Stimulated activated effector memory CD8-positive, alpha-beta T cell treated with anti-CD3 and anti-CD28 coated beads, Interleukin-12 subunit alpha, Interleukin-12 subunit beta, amount 100 ng/mL, for 72 hours (primary cell): ENCODE measurements at places on chromosomes 2 and 18.
A peak's percentile ranks its signal among the peaks of the same experiment; 100 is the strongest.

DNA sequence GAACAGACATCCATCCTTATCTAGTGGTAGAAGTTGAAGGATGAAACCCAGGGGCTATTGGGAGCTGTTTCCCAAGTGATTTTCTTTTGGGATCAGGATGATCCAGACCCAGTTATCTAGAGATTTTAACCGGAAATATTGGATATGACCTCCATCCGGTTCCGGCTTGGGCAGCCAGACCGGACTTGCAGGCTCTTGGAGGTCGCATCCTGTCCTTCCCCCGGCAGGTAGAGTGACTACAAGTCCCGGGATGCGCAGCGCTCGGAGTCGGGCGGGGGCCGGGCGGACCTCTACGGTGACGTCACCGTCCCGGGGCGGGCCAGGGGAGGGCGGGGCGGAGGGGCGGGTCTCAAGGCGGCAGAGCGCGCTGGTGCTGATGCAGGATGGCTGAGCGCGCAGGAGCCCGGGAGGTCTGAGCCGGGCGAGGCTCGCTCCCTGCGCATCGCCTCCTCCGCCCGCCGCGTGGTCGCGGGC, at the start of gene KIF5C:
Gene KIF5C (plus strand): TSS at position 360 of the 474 bp plus-strand sequence. CDS start 391 bp downstream, outside the sequence.
- DNase-seq, result peak; percentile 77

- DNase-seq, result no peak
Observed at GRCh38 chr2:168780669-168781071, 21.8 kb upstream of the NOSTRIN start.

DNA sequence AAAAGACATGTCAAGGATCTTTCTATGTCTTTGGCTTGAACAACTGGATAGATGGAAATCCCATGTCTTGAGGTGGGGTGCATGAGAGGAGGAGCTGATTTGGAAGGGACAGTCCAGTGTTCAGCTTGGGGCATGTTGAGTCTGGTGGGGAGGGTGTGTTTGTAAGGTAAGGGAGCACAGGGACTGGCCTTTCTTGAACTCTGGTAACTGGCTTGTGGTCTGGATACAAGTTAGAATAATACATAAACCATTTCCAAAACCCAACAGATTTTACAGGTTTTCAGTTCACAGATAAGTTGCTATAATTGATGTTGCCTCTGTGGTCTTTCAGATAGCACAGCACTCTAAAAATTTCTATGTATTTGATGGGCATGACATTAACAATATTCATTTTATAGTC, 24.2 kb downstream of the RHBDD1 start:
- no peak for DNase-seq

DNA sequence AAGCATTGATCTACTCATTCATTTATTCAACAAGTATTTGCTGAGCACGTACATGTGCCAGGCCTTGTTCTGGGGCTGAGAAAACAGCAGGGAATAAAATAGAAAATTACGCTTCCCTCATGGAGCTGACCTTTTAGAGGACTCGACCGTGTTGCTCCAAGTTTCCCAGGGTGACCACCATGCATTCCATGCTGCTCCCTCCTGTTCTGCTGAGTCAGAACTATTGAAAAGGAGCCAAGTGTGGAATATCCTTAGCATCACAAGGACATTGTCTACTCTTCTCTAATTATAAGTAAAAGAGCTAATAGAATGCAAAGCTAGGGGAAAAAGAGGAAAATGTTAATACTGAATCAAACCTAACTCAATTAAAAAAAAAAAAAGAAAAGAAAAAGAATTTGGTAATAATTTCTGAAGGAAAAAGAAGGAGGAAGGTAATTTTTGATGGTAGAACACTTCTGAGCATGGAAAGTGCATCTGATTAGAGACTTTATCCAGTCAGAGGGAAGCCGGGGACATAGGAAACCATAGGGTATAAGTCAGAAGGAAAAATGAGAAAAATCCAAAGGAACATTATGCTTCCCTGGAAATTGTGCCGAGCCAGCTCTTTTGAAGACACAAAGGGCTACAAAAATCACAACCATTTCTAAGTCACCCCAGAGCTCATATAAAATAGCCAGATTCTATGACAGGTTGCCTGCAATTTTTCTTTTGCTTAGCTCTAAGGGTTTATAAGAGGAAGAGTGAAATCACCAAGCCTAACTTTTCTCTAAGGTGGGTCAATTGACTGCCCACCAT, 339.4 kb downstream of the RND3 start:
- no peak for DNase-seq

GRCh38 chr18:41974796-41975201, 19.8 kb downstream of the PIK3C3 start:
- no peak for DNase-seq

GRCh38 chr2:42861321-42861720, 68.9 kb upstream of the HAAO start:
- DNase-seq, result no peak

GRCh38 chr2:233993461-233993860, 57.0 kb upstream of the SPP2 start:
- no peak for DNase-seq

DNA sequence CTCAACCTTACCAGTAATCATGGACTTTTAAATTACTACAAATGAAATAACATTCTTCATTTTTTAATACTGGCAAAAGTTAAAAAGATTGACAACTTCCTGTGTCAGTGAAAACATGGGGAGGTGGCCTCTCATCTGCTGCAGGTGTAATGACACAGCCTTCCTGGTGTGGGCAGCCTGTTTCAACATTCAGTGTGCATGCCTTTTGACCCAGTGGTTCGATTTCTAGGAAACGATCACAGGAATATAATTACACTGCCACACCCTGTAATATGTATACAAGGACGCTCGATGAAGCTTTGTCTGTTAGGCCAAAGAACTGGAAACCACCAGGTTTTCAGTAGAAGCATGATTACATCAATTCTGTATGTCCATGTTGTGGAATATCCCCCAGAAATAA, 68.7 kb downstream of the MTHFD2 start:
- peak; percentile 14 for DNase-seq

DNA sequence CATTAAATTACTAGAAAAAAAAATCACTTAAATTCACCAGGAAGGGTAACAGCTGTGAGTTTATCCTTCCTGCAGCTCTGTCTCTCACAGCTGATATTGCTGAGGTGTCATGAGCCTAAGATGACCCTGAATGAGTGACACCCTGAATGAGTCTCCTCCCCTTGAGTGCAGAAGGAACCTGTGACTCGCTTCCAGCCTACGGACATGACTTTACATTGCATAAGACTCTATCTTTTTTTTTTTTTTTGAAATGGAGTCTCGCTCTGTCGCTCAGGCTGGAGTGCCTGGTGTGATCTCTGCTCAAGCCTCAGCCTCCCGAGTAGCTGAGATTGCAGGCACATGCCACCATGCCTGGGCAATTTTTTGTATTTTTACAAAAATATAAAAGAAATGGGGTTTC, 14.1 kb downstream of the MRO start:
- no peak for DNase-seq

DNA sequence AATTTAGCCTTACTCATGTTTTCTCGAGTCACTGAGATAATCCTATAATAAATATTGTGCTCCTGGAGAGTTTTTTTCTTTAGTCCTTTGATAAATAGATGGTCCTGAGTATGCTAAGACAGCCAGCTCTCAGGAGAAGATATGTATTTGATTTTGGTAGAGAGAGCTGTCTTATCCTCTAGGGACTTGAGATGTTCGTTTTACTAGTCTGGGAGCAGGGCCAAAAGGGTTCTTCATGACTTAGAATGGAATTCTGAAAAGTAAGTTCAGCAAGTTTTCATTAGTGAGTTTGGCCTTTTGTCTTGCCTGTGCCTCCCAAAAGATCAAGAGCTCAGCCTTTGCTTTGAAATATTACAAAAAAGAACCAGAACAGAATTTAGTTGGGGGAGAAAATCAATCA, 246.7 kb downstream of the BABAM2 start:
- DNase-seq, result no peak
